Fibroblast of the aortic adventitia (primary cell): ENCODE measurements at places on chromosomes 12 and 14.
A peak's percentile ranks its signal among the peaks of the same experiment; 100 is the strongest.

GRCh38 chr12:26195250-26195640 is at the start of gene SSPN:
SSPN (plus strand) TSS chr12:26195573; CDS start chr12:26195673, 100 bp downstream.
- peak; percentile 63 for DNase-seq

GRCh38 chr12:95435355-95435754 is 38.6 kb upstream of the METAP2 start:
- no peak for DNase-seq

DNA sequence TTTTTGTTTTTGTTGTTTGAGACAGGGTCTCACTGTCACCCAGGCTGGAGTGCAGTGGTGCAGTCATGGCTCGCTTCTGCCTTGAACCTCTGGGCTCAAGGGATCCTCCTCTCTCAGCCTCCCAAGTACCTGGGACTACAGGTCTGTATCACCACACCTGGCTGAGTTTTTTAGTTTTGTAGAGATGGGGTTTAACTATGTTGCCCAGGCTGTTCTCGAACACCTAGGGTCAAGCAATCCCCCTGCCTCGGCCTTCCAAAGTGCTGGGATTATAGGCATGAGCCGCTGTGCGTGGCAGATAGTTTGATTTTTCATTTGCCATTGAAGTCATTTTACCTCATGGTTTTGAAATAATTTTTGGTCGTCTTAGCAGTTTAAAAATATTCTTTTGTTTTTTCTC is 94.3 kb upstream of the EIF5 start:
- no peak for DNase-seq

GRCh38 chr12:49200919-49201594 is 12.2 kb upstream of the TUBA1A start:
- DNase-seq: peak; percentile 94

DNA sequence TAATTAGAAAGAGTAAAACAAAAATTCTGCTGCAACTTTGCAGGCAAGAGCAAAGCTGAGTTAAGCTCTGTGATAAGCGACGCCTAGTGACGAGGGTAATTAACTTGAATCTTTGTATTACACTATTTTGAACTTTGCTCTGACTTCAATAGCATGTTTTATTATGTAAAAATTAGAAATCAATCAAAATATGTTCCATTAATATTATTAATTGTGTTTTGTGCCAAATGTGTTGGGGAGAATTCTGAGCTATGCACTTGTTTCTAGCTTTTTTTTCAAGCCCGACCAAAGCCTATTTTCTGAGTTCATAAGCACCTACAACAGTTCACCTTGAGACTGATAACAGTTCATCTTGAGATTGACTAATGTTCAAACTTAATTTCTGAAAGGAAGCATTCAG is 90.1 kb upstream of the PDE3A start:
- no peak for DNase-seq

GRCh38 chr12:116492703-116493324 is 66.4 kb upstream of the MAP1LC3B2 start:
- peak; percentile 76 for DNase-seq

GRCh38 chr12:109170324-109170723 is 53.9 kb downstream of the ACACB start:
- no peak for DNase-seq

DNA sequence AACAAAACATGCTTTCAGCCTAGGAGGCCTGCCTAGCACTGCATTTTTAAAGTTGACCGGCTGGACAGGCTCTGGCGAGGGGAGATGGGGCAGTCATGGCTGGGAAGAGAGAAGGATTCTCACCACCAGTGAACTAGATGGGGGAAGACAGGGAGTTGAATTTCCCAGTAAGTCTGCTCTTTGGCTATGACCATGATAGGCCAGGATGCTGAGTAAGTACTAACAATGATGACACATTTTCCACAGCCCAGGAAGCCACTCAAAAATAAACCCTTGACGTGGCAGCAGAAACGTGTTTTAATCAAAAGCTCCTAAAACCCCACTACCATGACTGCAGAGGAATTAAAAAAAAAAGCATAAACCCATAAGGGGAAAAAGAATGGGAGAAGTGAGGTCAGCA is 19.0 kb downstream of the KCTD10 start:
- DNase-seq: peak; percentile 65
